ENCODE measurements at places on chromosomes 12 and 14.
A peak's percentile ranks its signal among the peaks of the same experiment; 100 is the strongest.

DNA sequence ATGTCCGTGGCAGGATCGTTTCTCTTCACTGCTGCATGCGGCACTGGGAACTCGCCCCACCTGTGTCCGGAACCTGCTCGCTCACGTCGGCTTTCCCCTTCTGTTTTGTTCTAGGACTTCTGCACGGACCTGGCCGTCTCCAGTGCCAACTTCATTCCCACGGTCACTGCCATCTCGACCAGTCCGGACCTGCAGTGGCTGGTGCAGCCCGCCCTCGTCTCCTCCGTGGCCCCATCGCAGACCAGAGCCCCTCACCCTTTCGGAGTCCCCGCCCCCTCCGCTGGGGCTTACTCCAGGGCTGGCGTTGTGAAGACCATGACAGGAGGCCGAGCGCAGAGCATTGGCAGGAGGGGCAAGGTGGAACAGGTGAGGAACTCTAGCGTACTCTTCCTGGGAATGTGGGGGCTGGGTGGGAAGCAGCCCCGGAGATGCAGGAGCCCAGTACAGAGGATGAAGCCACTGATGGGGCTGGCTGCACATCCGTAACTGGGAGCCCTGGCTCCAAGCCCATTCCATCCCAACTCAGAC is 1.2 kb downstream of the FOS start:
- peak; percentile 48 for DNase-seq

- no peak for DNase-seq
Measured at GRCh38 chr12:2248087-2248900, 195.5 kb downstream of the CACNA1C start.

- DNase-seq, result peak; percentile 62
Measured at GRCh38 chr12:12684375-12685106, 11.4 kb downstream of the GPR19 start.

- DNase-seq, result no peak
Measured at GRCh38 chr12:106974511-106974910, 12.4 kb downstream of the MTERF2 start.

- DNase-seq, result no peak
Measured at GRCh38 chr12:2319737-2320506, 267.1 kb downstream of the CACNA1C start.

- peak; percentile 68 for DNase-seq
Measured at GRCh38 chr12:7806863-7807487, 17.8 kb downstream of the NANOG start.

DNA sequence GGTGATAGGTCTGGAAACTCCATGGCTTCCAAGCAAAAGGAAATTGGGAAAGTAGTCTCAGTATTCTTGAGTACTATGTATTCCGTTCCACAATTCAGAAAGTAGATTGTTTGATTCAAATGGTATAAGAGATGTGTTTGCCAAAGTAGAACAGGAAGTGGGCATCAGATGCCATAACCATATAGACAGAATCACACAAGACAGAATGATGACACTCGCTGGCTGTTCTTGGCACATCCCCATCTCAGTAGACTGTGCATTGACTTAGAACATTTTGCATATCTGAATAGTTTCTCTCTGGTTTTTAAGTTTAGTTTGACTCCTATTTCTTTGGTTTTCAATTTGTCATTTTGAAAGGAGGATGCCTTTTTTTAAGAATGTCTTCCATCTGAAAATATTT is 221.1 kb upstream of the RGS6 start:
- DNase-seq, result no peak

DNA sequence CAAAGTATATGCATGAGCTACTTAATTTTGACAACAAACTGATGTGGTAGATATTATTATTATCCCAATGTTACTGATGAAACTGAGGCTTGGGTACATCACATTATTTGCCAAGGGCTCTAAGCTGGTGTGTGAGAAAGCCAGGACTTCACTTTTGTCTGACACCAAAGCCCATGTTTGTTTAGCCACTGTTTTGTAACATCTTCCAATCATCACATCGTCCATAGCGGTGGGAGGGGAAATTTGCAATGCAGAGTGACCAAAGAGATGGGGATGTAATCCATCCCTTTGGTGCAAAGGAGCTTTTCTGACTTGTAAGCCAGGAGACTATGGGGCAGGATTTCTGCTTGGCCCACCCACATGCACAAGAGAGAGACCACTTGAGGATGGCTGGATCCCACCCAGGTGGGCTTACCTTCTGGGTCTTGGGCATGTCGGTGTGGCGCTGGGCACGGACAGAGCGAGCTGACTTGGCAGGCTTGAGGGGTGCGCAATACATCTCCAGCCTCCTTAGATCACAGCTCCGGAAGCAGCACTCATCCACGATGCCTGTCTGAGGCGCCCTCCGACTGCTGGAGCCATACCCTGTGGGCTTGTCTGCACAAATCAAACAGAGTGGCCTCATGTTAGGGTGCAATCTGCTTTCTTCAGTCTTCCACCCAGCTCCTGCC is 61.1 kb downstream of the IGF1 start:
- DNase-seq, result no peak

Measured in left colon (tissue), 2 donors.